DMS79 (cell line): ENCODE measurements at places on chromosomes 7 and 10.
A peak's percentile ranks its signal among the peaks of the same experiment; 100 is the strongest.

GRCh38 chr7:246451-246850 is 43.5 kb upstream of the FOXL3 start:
- no peak for DNase-seq

DNA sequence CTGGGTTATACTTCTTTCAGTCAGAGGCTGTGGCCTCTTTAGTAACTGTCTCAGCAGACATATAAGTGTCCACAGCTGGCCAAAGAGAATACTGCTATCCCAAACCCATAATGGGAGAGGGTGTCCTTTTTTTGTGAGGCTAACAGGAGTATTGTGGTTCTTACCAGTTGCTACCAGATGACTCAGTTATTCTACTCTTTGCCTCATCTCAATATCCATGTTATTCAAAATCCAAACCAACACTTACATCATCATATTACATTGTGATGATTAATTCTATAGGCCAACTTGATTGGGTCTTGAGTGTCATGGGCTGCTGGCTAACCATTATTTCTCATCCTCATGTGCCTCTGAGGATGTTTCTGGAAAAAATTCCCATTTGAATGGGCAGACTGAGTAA is 120.9 kb downstream of the TMEM168 start:
- no peak for DNase-seq

DNA sequence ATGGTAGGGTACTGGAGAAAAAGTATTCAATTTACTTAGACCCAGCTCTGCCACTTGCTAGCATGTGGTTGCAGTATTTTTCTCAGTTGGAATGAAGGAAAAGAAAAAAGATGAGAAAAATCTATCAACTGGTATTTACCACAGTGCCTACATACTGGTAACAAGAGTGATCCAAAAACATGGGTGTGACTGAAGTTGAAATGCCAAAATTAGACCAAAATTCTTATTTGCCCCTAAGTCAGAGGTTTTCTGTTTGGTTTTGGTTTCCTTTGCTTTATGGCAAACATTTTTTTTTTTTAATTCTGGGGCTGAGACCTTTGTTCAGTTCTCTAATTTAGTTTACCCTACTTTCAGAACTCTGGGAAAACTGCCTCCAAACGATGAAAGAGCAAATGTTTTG is 12.3 kb downstream of the HYCC1 start:
- DNase-seq, result no peak

DNA sequence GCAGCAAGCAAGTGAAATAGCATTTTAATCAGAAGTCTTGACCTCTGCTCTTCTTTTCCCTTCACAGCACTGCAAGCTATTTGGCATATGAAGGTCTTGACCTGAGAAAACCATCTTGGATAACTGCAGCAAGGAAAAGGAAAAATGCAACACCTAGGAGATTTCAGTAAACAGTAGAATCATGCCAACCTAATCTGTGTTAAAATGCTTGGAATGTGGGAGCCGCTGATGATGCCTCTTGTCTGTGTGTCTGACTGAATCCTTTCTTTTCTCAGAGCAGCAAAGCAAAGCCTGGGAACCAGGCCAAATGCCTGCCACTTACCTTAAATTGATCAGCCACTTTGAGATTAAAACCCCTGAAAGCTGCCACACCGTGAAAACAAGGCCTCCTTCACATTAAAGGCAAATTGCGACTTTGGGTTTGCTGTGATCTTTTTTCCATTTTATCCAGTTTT is 80.4 kb upstream of the CDK6 start:
- DNase-seq, result peak; percentile 6

DNA sequence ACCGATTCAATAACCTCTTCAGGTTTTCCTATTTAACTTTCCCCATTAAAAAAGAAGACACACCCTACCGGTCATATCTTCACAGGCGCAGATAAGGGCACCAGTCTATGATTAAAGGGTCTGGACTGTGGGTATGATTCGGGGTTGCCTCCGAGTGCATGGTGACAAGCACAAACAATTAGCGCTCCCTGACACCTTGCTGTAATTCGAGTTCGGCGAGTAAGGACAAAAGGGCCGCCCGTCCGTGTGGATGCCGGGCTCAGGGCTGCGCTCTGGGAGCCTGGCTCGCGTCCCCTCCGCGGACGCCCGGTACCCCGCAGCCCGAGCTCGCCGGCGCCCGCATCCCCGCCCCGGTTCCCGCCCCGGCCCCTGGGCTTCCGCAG is 111.9 kb upstream of the RHEB start:
- no peak for DNase-seq

- no peak for DNase-seq
These were observed 178.3 kb upstream of the AUTS2 start for GRCh38 chr7:69419934-69420333.

DNA sequence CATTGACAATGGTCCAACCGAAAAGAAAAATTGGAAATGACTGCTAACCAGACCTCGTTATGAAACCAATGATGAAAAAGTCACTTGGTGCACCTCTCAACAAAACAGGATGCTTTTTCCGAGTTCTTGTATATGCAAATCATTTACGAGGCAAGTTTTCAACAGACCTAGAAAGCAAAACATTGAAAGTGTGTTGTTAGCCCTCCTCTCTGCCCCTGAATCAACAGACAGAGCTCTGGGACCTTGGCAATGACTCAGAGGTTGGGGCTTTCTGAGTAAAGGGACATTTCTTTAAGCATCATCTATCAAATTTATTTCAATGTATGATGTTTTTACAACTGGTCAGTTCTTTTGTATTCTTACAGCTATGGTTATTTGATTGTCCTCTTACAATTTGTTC is 16.3 kb upstream of the DKK1 start:
- no peak for DNase-seq

DNA sequence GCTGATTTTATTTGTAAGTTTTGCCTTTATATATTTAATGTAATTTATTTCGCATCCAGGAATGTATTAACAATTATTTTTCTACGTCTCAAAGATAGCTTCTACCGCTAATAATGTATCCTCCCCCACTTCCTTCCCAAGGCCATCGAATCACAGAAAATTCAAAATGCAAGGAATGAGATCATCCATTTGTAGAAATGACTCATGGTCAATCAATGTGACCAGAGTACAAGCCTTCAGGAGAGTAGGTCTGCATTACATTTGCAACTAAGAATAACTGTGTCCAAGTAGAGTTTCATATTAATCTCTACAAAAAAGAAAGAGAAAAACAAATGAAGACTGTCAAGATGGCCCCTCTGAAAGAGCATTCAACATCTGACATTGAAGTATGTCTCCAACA is 205.9 kb upstream of the PHF14 start:
- DNase-seq, result no peak

- no peak for DNase-seq
These were observed 80.6 kb downstream of the GLI3 start for GRCh38 chr7:42156291-42156865.

GRCh38 chr10:683448-684071 is 5.9 kb downstream of the DIP2C start:
- DNase-seq, result no peak

DNA sequence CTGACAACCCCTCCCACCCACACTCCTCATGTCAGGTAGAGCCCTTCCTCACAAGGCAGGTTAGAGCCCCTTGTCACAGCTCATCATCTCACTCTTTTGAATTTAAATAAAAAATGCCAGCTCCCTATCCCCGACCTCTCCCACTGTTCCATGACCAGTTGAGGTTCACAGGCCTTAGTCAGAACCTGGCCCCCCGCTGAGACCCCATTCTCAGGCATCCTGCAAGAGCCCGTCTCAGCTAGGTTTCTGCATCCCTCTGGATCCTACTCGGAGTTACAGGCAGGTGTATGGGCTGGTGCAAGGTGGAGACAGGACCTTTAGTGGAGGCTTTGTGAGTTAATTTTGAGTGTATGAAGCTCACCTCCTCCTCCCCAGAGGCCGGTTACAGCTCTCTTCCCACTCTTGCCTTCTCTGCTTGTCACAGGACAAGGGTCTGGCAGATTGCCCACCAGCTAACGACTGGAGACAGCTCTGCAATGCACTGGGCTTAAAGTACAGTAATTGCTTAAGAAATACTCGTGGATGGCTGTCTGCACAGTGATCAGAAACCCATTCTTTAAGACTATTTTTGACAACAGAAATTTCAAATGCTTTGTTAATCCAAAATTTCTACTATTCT is 394.9 kb upstream of the DPP6 start:
- DNase-seq, result no peak

DNA sequence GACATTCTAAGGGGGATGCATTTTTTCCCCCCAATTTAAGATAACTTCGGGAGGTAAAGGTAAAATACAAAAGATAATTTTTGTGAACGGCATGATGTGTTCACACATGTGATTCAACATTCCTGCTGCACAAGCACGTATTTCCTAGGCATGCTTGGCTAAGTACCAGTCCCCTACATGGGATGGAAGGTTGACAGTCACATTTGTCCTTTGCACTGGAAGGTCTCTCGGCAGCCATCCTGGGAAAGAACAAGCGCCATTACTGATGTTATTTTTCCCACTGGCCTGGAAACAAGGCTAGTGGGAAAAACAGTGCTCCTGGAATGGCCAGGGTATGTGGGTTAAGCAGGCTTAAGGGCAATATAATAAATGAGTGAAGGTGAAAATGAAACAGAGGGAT is 276.2 kb upstream of the AOAH start:
- DNase-seq, result no peak

DNA sequence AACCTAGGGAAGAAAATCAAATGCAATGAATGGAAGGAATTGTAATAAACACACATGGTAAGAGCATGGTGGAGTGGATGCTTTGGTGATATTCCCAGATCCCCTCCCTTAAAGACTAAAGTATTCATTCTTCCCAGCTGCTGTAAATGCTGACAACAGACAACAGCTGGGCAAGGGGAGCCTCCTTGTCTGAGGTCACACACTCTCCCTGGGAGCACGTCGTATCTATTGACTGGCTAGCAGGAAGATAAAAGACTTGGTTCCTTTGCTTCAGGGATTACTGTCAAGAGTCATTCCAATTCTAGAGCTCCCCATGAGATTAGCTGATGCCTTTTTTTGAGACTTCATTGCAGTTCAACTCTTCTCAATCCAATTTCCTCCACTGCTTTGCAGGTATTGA is 443.5 kb upstream of the ETV1 start:
- no peak for DNase-seq

GRCh38 chr10:17506390-17506789 is 52.0 kb upstream of the ST8SIA6 start:
- no peak for DNase-seq

GRCh38 chr7:90602303-90602702 is 6.2 kb downstream of the CDK14 start:
- no peak for DNase-seq

DNA sequence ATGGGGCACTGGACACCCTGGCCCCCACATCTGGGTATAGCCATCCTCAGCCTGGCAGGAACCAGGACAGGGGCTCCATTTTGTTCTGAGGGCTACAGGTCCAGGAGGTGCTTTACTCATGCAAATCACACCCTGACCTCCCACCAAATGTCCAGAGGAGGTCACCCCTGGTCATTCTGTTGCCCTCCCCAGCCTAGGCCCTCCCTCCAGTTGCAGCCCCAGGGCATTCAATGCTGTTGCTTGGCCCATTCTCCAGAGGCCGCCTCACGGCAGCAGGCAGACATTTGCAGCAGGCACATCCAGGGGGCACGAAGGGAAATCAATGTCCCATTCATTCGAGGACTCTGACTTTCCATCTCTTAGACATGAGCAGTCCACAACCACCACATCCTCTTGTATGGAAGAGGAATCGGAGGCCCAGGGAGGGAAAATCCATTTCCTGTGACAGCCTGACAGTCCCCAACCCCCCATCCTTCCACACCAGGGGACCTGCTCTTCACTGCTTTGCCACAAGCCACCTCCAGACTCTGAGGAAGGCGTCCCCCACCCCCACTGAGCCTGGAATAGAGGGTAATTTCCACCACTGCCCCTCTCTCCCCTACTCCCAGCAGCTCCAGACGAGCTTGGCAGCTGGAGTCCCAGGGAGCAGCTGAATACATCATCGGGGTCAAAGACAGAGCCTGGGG is 76.2 kb upstream of the UNC5B start:
- DNase-seq, result no peak

DNA sequence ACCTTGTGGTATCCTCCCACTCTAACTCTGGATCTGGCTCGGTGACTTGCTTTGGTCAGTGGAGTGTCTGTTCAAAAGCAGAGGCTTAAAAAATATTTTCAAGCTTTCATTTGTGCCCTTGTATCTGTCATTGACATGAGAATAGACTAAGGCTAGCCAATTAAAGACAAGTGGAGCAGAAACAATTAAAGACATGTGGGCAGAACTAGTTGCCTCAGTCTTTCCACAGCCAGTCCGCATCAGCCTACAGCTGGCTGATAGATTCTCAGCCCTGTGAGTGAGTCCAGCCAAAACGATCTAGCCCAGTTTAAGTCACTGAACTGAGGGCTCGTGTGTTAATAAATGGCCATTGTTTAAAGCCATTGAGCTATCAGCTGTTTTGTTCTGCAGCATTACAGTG is 185.2 kb upstream of the DGKB start:
- no peak for DNase-seq

- DNase-seq, result peak; percentile 7
These were observed 75.0 kb downstream of the SLC25A13 start for GRCh38 chr7:96246919-96247318.

DNA sequence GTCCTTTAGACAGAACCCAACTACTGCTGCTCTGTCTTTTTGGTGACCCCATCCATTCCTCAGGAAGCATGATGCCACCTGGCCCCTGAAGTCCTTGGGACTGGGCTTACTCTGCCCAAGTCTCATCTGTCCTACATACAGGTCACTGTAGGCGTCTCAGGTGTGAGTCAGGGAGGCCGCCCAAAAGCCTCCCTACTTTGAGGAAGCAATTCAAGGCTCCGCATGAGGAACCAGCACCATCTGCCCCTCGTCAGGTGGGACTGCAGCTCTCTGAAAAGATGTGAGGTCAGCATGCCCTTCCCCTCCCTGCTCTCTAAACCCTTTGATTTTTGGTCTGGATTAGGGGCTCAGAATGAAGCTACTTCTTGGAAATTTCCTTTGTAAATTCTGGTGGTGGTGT is 354.8 kb downstream of the CXCL12 start:
- no peak for DNase-seq

GRCh38 chr7:34222722-34223121 is 317.4 kb downstream of the BMPER start:
- DNase-seq, result no peak

DNA sequence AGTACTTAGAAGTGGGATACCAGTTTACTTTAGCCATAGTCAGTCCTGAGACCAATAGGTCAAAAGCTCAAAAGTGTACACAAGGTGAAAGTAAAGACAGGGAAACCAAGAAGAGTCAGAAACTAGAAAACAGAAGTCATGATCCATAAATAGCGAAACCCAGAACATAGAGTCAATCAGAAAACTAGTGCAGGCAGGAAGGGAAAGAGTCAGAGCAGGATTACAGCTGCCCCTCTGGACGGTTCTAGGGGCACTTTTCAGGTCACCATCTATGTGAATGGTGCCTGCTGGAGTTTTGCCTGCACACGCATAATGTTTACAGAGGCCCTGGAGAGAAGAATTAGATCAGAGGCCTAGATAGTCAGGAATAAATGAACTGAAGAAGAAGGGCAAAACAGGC is 22.4 kb upstream of the DMTF1 start:
- DNase-seq, result no peak
